Endothelial cell (in vitro differentiated cells): ENCODE measurements at places on chromosomes 1 and 21.
A peak's percentile ranks its signal among the peaks of the same experiment; 100 is the strongest.

GRCh38 chr21:42532466-42533181 lies 19.0 kb downstream of the SLC37A1 start:
- DNase-seq, result no peak
- peaks cover 6% of the 10 kb centered on the region for H3K27me3 ChIP-seq
- no peak overlapping the region for H3K4me3 ChIP-seq

GRCh38 chr1:176745945-176746344 lies 283.0 kb downstream of the PAPPA2 start:
- H3K4me3 ChIP-seq, result no peak overlapping the region
- DNase-seq, result no peak
- no peak overlapping the region for H3K27ac ChIP-seq
- no peaks in the 10 kb centered on the region for H3K27me3 ChIP-seq
- no peaks in the 10 kb centered on the region for H3K36me3 ChIP-seq
- no peaks in the 10 kb centered on the region for H3K4me1 ChIP-seq

GRCh38 chr1:234865171-234866006 lies 255.4 kb upstream of the IRF2BP2 start:
- H3K4me3 ChIP-seq, result no peak overlapping the region
- peaks cover 2% of the 10 kb centered on the region for H3K27me3 ChIP-seq
- peaks cover 4% of the 10 kb centered on the region for H3K4me1 ChIP-seq
- DNase-seq, result no peak

GRCh38 chr1:114150016-114150415 lies 3.7 kb downstream of the SYT6 start:
- H3K27ac ChIP-seq, result no peak overlapping the region
- peaks cover 13% of the 10 kb centered on the region for H3K36me3 ChIP-seq
- peaks cover 14% of the 10 kb centered on the region for H3K27me3 ChIP-seq
- peaks cover 10% of the 10 kb centered on the region for H3K4me1 ChIP-seq
- no peak for DNase-seq
- no peak overlapping the region for H3K4me3 ChIP-seq

DNA sequence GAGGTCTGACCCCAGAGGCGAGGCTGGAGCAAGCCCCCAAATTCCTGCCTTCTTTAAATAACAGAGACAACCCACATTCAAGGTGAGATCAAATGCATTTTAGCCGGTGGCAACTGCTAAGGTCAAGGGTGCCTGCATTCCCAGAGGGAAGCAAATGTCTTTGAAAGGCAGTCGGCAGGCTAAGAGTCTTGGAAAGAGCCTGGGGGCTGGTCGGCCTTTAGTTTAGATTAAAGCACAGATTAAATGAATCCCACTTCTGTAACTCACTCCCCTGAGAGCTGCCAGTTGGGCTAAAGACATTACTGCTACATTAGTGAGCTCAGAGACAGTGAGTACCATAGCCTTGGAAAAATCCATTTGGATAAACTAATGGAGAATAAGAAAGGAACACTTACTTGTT lies 59.2 kb downstream of the HTR6 start:
- no peak overlapping the region for H3K4me3 ChIP-seq
- no peaks in the 10 kb centered on the region for H3K4me1 ChIP-seq
- DNase-seq, result no peak
- no peaks in the 10 kb centered on the region for H3K36me3 ChIP-seq
- H3K27ac ChIP-seq, result no peak overlapping the region
- no peaks in the 10 kb centered on the region for H3K27me3 ChIP-seq

DNA sequence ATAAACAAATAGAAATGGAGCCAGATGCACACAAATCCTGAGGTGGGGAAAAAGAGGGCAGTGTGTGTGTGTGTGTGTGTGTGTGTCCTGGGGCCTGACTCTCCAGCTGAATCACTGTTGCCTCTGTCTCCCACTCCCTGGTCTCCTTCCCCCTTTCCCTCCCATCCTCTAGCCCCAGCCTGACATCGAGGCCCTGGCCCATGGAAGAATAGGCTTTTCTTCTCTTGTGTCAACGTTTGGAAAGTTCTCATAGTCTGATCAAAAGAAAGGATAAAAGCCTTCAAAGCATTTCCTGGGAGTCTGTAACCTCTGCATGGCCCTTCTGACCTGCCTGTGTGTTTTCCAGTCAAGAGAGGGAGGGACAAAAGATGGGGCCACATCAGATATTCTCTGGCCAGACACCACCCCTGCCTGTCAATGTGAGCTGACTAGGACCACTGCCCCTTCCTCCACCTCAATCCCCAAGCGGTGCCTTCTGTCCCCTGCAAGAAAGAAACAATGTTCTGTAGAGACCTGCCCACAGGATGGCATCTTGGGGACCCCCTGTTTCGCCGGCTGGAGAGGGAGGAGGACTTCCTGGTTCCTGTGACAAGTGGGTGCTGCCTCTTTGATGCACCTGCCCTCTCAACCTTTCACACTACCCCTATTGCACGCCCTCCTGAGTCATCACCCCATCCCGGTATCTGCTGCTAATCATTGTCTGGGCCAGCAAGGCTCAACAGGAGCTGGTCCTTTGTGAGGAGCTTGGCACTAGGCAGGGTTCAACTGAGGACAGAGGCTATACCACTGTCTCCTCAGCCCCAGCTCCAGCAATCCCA lies 16.2 kb downstream of the KCNJ10 start:
- no peak overlapping the region for H3K27ac ChIP-seq
- no peak overlapping the region for H3K4me3 ChIP-seq
- peaks cover 3% of the 10 kb centered on the region for H3K27me3 ChIP-seq

DNA sequence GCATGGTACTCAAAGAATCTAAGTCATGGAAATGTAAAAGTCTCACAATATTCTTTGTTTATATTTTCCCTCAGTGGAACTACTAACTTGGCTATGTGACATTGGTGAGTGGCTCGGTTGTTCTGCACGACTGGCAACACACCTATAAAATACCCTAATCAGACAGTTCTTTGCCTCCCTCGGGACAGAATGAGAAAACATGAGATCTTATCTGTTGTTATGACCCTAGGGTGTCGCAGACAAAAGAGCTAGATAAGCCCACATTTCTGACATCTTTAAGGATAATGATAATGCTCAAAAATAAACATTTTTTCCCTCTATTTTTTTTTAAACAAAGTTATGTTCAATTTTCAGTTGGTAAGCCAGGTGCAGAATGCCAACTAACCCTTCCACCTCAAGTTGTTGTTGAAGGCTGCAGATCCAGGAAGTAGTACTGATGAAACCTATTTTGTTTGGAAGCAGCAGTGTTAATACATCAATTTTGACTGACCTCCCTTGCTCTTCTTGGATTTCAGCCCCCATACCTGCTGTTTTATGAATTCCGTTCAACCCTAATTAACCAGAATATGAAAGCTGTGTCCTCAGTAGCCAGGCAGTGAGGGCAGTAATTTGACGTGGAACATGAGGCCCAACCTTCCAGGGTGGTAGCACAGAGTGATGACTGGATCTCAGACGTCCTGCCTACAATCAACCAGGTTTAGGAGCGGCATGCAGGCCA lies 108.7 kb upstream of the DUSP10 start:
- no peaks in the 10 kb centered on the region for H3K27me3 ChIP-seq
- no peaks in the 10 kb centered on the region for H3K36me3 ChIP-seq
- peaks cover 4% of the 10 kb centered on the region for H3K4me1 ChIP-seq
- DNase-seq, result no peak
- no peak overlapping the region for H3K27ac ChIP-seq

DNA sequence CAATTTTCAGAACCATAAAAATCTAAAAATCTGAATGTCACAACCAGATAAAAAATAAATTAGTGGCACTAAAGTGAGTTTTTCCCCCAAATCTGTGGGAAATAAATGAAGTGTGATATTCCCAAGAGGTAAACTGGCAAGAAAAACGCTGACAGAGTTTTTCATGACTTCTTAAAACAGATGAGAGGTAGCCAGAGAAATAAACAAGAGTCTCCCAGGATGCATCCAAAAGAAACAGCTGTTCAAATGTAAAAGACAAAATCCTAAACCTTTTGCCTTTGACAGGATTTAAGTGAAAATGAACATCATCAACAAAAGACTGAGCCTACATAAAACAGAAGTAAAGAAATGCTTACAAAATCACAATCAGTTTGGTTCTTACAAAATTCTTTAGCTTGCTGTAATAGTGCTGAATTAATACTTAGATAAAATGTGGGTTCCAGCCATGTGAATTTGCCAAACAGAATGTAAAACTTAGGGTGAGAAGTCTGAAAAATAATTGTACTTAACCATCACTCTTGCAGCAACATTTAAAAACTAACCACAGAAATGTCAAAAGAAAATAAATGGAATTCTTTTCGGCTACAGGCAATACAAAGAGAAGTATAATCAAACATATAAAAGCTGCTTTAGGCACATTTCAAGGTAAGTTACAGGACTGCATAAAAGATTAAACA lies 133.6 kb downstream of the EIF4G3 start:
- H3K36me3 ChIP-seq, result peaks cover 4% of the 10 kb centered on the region
- H3K4me1 ChIP-seq, result no peaks in the 10 kb centered on the region
- DNase-seq, result no peak

- peaks cover 5% of the 10 kb centered on the region for H3K36me3 ChIP-seq
- H3K27me3 ChIP-seq, result peaks cover 19% of the 10 kb centered on the region
- DNase-seq, result peak; percentile 59
These were observed at the start of gene KIRREL1 for GRCh38 chr1:157993147-157993917. KIRREL1 (plus strand) TSS chr1:157993645; CDS start chr1:157993677, 32 bp downstream.

- H3K36me3 ChIP-seq, result no peaks in the 10 kb centered on the region
- H3K27me3 ChIP-seq, result no peaks in the 10 kb centered on the region
- DNase-seq, result no peak
- H3K27ac ChIP-seq, result no peak overlapping the region
- H3K4me3 ChIP-seq, result no peak overlapping the region
- no peaks in the 10 kb centered on the region for H3K4me1 ChIP-seq
These were observed 28.4 kb downstream of the EXTL2 start for GRCh38 chr1:100866041-100866900.

GRCh38 chr1:183936791-183937190 lies 100.7 kb downstream of the COLGALT2 start:
- H3K36me3 ChIP-seq, result no peaks in the 10 kb centered on the region
- peaks cover 6% of the 10 kb centered on the region for H3K27me3 ChIP-seq
- H3K4me1 ChIP-seq, result no peaks in the 10 kb centered on the region
- no peak for DNase-seq
- H3K4me3 ChIP-seq, result no peak overlapping the region

GRCh38 chr1:89918127-89918793 lies 76.7 kb upstream of the ZNF326 start:
- H3K36me3 ChIP-seq, result peaks cover under 1% of the 10 kb centered on the region
- no peak overlapping the region for H3K4me3 ChIP-seq
- peaks cover 11% of the 10 kb centered on the region for H3K4me1 ChIP-seq
- no peak overlapping the region for H3K27ac ChIP-seq

DNA sequence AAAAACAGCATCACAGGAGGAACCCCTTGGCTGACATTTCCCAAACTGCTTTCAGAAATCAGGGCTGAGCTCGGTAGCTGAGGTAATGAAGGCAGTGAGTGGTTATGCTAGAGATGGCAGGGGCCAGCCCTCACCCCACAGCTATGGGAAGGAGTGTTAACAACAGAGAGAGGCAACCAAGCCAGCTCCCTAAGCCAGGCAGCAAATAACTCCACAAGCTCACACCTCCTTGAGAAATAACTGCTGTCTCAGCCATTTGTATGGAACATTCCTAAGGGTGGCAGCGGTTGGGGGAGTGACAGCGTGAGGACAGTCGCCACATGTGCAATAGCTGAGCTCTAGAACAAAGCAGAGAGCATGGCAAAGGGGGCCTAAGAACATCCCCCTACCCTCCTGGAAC lies 42.6 kb downstream of the LMX1A start:
- H3K4me1 ChIP-seq, result no peaks in the 10 kb centered on the region
- DNase-seq, result no peak
- no peaks in the 10 kb centered on the region for H3K27me3 ChIP-seq
- no peaks in the 10 kb centered on the region for H3K36me3 ChIP-seq

GRCh38 chr1:93346421-93346993 lies 800 bp downstream of the DR1 start:
- H3K4me1 ChIP-seq, result peaks cover 18% of the 10 kb centered on the region
- peak; percentile 14 for DNase-seq
- H3K4me3 ChIP-seq, result peak overlapping the region; percentile 98
